ENCODE measurements at places on chromosomes 1 and 21. TPM values are rescaled to one million over a fixed set of nuclear protein-coding genes. Genes with fewer than 3 reads are reported as not detected.

- no peak for DNase-seq
Measured at GRCh38 chr1:169142129-169142528, 35.6 kb downstream of the ATP1B1 start.

DNA sequence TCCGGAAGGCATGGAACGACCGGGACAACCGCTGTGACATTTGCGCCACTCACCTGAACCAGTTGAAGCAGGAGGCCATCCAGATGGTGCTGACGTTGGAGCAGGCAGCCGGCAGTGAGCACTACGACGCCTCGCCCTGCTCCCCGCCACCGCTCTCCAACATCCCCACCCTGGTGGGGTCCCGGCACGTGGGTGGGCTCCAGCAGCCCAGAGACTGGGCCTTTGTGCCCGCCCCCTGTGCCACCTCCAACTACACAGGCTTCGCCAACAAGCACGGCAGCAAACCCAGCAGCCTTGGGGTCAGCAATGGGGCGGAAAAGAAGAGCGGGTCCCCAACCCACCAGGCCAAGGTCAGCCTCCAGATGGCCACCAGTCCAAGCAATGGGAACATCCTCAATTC, 212.1 kb downstream of the KIF26B start:
- no peak for DNase-seq

GRCh38 chr1:90384193-90384592, 332.9 kb downstream of the BARHL2 start:
- DNase-seq: no peak

CRNN gene
- not detected for polyA plus RNA-seq

PIGR gene
- not detected for polyA plus RNA-seq

TSPEAR gene
- polyA plus RNA-seq: not detected

L1TD1 gene
- polyA plus RNA-seq: not detected

All from CD4-positive, alpha-beta memory T cell (primary cell).